CD4-positive, alpha-beta T cell treated with Interleukin-6 at 100 ng/mL for 8 hours (primary cell): ENCODE measurements at places on chromosomes 2 and 18.
A peak's percentile ranks its signal among the peaks of the same experiment; 100 is the strongest.

GRCh38 chr18:21386523-21387240 lies 144.7 kb downstream of the GREB1L start:
- DNase-seq: no peak

- no peak for DNase-seq
These were observed 315.0 kb downstream of the TNS1 start for GRCh38 chr2:217687771-217688170.

GRCh38 chr2:171124541-171124940 lies 36.2 kb downstream of the TLK1 start:
- DNase-seq: no peak

DNA sequence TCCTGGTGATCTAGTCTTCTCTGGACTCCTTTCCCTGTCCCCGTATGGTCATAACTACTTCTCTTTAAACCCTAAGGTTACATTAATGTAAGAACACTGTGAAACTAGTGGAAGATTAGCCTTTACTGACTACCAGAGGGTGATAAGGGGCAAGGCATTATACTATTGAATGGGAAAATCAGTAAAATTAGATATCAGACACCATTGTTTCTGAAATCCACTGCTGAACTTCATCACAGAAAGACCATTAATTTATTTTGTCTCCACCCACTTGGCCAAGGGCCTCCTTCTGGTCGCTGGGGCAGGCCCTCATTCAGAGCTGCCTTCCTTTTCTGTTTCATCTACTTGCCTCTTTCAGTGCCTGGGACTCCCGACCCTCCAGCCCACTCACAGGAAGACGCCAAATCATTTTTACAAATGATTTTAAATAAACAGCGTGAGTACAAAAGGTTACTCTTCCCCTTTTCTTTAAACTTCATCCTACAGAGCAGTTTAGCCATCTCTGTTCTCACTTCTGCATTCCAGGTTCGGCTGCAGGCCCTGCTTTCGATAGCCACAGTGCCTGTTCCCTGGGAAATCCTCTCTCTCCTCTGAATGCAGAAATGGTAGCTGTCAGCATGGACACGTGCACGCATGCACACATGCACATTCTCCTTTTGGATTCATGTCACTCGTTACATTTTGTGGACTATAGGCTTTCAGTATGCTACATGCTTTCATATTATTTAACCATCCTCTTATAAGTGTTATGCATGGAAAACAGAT lies 70.3 kb upstream of the DOCK10 start:
- no peak for DNase-seq

- DNase-seq: no peak
These were observed 83.8 kb downstream of the MAP4K4 start for GRCh38 chr2:101781326-101781725.

DNA sequence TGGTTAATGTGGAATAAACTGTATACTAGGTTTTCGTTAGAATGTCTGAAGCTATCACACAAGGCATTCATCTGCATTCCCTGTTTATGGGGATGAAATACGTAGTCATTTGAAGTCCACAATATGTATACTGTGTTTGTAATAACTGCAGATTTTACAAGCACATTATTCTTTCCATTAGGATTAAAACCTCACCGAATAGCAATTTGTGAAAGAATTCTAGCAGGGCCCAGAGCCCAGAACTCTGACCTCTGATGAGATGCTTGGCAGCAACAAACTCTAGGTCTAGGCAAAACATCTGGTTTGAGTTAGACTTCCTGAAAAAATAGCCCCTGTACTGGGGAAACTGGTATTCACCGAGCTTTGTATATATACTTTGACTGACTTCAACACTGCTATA lies 158.2 kb downstream of the SRBD1 start:
- no peak for DNase-seq

DNA sequence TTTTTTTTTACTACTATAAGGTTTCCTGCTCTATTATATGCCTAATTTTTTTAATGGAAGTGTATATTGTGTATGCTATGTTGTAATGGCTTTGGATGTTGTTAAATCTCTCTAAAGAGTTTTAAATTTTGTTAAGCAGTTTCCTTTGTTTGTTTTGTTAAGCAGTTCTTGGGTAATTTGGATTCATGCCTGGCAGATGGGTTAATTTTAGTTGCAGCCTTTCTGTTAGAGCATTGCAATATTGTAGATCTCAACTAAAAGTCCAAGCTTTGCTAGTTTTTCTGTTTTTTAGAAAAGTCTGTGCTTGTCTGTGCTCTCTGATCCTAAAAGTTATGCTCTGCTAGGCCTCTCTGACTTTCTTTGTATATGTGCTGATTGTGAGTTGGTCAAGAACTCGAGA lies 1229.0 kb upstream of the NRXN1 start:
- DNase-seq: no peak

- peak; percentile 76 for DNase-seq
These were observed 17.3 kb upstream of the AGXT start for GRCh38 chr2:240851078-240851991.

DNA sequence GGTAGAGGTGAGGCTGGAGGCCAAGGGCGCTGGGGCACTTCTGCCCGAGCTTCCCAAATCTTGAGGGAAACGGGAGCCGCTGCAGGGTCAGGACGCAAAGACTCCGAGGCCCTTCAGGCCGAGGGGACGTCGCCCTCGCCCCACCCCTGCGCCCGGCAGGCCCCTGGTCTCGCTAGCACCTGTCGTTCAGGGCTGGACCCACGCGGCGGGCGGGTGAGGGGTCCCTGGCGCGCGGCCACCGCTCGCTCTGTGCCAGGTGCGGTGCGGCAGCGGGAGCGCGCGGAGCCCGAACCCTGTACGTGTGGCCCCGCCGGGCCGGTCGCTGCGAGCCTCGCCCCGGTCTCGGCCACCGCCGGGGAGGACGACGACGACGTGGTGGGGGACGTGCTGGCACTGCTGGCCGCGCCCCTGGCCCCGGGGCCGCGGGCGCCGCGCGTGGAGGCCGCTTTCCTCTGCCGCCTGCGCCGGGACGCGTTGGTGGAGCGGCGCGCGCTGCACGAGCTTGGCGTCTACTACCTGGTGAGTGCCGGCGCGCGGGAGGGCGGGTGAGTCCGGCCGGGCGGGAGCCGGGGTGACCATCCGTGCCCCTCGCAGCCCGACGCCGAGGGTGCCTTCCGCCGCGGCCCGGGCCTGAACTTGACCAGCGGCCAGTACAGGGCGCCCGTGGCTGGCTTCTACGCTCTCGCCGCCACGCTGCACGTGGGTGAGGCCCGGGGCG lies 4.9 kb downstream of the ERFE start:
- DNase-seq: no peak

DNA sequence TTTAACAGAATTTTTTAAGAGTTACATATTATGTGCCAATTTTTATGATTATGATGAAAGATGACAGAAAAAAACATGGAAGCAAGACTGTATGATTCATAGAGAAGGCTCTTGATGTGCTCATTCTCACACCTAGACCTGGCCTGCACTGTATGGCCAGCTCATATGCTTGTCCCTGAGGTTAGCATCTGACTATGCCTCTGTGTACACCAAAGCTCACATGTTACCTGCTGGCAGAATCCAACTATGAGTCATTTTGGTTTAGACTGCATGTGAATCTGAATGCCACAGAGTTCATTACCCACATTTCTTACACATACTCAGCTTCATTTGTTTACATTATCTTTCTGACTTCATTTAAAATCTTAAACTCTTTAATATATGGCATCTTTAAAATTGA lies 139.0 kb downstream of the DSC3 start:
- no peak for DNase-seq

DNA sequence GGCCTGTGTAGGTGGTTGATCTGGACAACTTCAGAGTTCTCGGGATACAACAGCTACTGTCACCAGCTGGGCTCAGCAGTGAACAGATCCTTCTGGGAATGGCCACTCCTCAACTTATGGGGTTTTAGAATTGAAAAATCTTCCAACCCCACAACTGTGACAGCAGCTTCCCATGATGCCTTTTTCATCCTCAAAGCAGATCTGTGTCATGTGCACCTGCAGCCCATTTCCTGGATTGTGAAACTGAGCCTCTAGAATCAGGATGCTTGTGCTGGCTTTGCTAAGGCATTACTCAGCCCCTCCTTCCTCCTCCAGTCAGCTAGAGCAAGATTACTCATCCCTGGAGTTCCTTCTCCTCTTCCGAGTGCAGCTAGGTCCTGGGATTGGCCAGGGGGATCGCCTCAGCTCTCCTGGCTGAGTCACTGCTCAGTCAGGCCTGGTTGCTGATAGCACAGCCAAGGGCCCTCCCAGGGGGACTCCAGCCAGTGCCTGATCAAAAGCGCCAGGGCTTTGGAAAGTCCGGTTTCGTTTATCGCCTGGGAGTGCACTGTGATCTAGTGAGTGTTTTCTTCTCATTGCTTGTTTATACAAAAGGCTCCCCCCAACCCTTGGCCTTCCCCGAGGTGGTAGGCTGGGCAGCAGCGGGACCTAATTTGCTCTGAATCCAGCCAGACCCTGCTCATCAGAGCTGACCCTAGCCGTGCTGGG lies 2.4 kb upstream of the LPIN1 start:
- peak; percentile 69 for DNase-seq

DNA sequence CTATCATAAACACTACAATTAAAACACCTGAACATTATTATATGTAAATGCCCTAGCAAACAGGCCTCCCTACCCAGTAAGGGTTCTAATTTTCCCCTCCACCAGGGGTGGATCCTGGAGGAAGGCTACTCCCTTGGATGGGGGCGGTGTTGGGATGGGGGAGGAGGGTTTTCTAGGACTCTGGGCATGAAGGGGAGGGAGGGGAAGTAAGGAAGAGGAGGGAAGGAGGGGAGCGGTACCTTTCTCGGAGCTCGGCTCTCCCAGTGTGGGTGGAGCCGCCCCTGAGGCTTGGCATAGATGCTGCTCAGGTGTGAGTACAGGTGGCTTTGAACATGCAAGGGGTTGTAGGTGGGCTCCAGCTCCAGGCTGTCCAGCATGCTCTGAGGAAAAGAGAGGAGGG lies 5.4 kb downstream of the DOK1 start:
- no peak for DNase-seq

GRCh38 chr18:45976974-45977373 lies 9.8 kb upstream of the EPG5 start:
- DNase-seq: no peak

DNA sequence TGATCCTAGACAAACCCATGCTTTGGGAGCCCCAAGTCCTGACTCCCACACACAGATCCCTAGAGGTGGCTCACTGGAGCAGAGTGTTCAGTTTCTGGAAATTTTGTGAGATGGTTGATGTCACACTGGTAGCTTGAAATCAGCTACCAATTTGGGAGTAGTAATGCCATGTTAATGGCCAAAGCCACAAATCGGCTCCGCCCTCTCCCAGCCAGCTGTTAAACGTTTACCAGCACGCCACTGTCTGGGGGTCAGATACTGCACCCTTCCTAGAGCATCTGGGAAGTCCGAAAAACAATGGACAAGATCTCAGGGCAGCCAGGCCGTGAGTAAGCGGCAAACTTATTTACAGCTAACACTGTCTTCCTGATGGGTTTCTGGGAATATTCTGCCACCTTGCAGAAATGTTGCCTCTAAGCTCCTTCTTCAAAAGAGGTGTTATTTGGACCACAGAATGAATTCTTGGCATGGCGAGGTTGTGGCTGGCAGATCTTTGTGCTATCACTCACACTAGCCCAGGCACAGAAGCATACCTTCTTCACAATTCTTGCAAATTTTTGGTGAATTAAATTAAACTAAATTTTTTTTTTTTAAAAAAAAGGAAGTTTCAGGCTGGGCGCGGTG lies 60.2 kb upstream of the FZD7 start:
- no peak for DNase-seq

DNA sequence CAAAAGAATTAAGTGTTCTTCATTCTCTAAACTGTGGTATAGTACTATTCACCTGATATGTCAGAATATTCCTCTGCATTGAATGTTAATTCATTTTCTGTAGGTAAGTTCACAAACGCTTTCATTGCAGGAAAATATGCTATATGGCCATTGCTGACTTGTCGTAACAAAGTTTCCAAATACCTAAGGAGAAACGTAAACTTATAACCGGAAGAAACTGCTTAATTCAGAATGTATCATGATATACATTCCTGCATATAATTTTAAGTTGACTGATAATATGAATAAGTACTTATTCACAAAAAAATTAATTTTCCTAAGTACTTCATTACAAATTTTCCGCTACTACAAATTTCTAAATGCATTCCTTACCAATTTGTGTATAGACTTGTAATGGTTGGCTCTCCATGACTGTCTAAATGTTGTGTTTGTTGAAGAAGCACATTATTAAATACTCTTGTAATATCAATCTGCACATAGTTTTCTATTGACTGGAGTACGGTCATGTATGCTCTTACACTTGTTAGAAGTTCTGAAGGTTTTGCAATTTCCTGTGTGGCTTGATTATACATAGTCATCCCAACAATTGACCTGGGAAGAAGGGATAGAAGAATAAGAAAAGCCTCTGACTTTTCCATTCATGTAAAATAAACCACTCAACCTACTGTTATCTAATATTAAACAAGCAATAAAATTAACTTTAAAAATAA lies 85.4 kb downstream of the NCKAP1 start:
- no peak for DNase-seq

GRCh38 chr2:166163775-166164174 lies 36.0 kb upstream of the SCN1A start:
- no peak for DNase-seq

DNA sequence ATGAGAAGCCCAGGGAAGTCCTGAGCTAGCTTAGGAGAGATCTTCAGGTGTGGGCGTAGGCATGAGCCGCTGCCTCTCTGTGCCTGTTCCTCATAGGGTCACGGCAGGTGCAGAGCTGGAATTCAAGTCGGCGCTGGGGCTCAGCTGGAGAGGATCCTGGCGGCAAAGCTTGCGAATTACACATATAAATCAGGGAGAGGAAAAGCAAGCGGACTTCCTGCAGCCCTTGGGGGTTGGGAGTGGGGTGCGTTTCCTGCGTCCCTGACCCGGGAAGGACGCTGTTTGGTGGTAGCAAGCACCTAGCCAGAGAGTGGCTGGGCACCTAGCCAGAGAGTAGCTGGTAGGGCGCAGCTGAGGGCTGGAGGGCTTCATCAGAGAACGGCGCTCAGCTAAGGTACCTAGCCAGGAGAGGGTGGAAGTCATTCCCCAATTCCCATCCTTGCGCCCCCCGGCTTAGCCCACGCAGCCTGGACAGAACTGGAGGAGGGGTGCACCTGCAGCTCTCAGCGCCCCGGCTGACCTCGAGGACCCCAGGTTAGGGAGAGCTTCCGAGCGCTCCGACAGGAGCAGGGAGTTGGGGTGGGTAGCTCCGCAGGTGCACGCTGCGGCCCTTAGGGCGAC lies 459 bp upstream of the EFR3B start:
- DNase-seq: peak; percentile 7

- DNase-seq: no peak
These were observed 71.8 kb downstream of the NAB1 start for GRCh38 chr2:190720691-190721090.

DNA sequence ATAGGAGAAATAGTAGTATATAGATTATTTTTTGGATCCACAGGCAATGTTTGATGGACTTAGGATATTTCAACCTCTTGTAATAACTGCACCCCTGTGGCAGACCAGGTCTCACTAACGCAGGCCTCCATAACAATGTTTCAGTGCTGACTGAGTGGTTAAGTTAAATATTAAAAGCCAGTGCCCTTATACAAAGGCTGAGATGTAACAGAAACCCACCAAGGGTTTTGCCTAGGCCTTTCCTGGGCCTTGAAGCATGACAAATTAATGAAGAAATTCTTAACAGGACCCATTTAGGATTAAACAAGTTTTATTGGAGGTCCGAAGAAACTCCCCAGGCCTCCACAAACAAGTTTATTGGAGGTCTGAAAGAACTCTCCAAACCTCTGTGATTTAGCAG lies 1.6 kb upstream of the SUCLG1 start:
- no peak for DNase-seq
